Stimulated activated CD8-positive, alpha-beta memory T cell treated with anti-CD3 and anti-CD28 coated beads, Interleukin-7, amount 100 ng/mL, for 1 hour (primary cell): ENCODE measurements at places on chromosomes 2 and 18.

- DNase-seq, result no peak
Measured at GRCh38 chr2:58614219-58614618, 373.1 kb upstream of the FANCL start.

- no peak for DNase-seq
Measured at GRCh38 chr2:179021258-179021657, 28.7 kb downstream of the CCDC141 start.

DNA sequence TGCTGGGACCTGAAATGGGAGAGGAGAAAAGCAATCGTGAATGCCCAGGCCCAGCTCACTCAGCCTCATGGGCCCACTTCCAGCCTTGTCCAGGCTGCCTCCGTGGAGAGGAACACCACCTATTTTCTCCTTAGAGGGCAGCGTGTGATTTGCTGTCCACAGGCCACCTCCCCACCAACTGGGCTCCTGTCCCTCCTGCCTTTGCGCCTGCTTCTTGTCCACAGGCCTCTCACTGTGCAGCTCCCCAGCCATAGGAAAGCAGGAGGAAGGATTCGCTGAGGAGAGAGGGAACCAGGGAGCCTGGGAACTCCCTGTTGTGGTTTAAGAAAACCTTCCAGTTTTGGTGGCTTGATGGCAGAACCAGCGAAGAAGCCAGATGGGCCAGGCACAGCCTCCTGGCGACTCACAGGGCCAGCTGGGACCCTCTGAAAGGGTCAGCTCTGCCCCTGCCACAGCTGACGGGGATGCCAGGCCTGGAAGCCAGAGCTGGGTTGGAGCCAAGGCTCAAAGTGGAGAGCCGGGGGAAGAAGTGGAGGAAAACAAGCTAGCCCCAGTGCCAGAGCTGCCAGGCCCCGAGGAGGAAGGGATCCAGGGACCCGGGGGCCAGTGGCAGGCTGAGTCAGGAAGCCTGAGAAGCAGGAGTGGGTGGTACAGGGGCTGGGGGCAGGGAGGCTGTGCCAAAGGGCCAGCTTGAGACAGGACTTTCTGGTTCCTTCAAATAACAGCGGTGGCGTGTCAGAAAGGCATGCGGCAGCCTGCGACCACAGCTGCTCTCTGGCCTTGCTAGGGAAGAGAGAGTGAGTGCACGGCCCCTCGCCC lies 9.9 kb downstream of the TMBIM1 start:
- no peak for DNase-seq

DNA sequence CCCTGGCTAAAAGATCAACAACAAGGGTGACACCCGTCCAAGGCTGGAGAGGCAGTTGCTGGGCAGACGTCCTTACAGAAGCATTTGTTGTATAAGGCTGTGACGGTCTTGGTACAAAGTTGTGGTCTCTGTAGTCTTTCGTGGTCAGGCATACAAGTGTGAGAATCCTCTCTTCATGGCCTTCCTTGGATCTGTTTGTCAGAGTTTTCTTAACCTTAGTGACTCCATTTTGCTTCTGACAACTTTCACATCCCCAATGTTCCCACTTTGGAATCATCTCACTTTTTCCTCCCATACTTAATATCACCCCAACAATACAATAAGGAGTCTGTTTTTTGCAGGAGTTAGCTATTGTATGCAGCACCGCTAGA lies 72.7 kb upstream of the ZCCHC2 start:
- DNase-seq, result no peak

DNA sequence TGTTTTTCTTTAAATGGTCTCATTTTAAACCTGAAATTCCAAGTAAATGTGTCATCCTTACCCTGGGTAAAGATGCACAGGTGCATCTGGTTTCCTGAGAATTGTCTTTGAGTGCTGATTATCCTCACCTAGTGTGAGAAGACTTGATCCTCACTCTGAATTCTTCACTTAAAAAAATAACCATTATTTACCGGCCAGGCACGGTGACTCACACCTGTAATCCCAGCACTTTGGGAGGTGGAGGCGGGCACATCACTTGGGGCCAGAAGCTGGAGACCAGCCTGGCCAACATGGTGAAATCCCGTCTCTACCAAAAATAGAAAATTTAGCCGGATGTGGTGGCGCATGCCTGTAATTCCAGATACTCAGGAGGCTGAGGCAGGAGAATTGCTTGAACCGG lies 9.9 kb upstream of the WNT6 start:
- DNase-seq, result no peak

- DNase-seq, result no peak
Measured at GRCh38 chr2:215637651-215638050, 201.8 kb upstream of the FN1 start.

GRCh38 chr2:157105372-157105771 lies 152.1 kb upstream of the GALNT5 start:
- no peak for DNase-seq

GRCh38 chr2:181239201-181239799 lies 217.9 kb upstream of the ITGA4 start:
- DNase-seq, result no peak

DNA sequence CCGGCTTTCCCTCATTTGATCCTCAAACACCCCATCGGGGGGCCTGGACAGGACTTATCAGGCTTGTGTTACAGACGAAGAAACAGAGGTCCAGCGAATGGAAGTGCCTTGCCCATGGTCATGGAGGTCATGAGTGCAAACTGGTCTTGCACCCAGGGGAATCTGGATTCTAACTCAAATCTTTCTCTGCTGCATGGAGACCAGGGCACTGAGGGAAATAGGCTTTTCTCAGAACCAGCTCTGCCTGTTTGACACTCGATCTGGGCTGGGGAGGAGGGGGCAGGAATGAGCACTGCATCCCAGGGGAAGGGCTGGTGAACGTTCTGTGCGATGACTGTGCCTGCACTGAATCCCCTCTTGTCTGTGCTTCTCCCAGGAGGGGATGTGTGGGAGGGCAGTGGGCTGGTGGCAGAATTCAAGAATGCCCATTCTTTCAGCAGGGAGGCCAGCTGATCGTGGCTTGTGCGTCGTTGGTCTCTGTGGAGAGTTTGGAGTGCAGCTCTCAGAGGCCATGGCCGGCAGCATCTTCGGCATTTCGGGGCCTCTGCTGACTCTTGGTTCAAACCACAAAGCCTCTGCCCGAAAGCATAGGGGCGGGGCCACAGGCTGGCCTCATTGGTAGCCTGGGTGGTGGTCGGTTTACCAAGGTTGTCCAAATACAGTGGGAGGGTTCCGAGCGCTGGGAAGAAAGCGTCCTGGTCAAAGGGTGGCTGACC lies 171.6 kb downstream of the DDX1 start:
- no peak for DNase-seq

- DNase-seq, result no peak
Measured at GRCh38 chr18:33603454-33603853, 25.4 kb downstream of the ASXL3 start.

GRCh38 chr2:112818094-112818902 lies 18.3 kb downstream of the IL1B start:
- DNase-seq, result no peak

GRCh38 chr2:143633419-143633818 lies 504.2 kb downstream of the ARHGAP15 start:
- DNase-seq, result no peak

DNA sequence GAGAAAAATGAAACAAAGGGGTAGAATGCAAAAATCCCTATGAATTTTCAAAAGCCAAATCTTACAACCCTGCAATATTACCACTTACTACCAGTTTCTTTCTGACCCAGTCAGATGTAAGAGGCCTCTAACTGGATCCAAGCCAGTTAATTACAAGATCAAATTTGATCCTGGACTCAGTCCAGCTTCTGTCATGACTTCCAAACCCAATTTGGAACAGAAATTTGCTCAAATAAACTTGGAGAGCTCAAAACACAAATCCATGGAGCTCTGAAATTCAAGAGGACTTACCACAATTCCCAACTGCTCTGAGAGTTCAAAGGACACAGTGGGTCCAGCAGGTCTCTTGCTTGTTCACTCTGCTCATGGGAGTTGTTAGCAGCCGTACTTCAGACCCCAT lies 1271.7 kb upstream of the SLC39A10 start:
- no peak for DNase-seq

GRCh38 chr2:47009253-47009767 lies 93.7 kb upstream of the MCFD2 start:
- no peak for DNase-seq

GRCh38 chr2:2660789-2661355 lies 329.8 kb upstream of the MYT1L start:
- no peak for DNase-seq

DNA sequence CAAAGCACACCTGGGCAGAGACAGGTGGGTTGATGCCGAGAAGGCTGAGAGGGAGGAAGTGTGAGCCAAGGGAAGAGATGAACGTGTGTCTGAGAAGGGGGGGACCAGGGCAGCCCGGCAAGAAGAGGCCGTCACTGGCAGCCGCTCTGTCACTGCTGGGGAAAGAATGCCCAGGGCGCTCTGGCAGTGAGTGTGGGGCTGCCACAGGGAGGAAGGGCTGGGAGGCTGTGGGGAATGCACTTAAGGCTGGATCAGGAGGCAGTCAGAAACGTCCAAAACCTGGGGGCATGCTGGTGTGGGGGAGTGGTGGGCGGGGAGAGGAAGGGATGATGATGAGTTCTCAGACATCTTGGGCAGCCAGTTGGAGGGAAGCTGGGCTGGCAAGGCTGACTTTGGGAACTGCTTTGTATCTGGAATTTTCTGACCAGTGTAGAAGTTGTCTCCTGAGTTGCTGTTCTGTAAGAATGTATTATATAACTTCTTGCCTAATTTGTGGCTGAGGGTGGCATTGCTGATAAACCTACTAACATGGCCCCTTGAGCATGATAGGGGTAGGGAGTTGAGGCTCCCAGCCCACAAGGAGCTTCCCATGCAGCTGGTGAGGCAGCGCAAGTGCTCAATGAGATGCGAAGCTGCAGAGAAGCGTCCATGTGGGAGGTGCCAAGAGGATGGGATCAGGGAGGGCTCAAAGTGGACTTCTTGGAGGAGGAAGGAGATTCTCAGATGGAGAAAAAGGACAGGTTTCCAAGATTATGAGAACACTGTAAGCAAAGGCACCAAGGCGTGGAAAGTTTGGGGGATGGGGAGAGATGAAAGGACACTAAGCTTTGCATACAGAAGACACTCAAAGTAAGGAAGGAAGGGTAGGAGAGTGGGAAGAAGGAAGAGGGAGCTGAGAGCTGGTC lies 185.1 kb upstream of the HAAO start:
- DNase-seq, result no peak

DNA sequence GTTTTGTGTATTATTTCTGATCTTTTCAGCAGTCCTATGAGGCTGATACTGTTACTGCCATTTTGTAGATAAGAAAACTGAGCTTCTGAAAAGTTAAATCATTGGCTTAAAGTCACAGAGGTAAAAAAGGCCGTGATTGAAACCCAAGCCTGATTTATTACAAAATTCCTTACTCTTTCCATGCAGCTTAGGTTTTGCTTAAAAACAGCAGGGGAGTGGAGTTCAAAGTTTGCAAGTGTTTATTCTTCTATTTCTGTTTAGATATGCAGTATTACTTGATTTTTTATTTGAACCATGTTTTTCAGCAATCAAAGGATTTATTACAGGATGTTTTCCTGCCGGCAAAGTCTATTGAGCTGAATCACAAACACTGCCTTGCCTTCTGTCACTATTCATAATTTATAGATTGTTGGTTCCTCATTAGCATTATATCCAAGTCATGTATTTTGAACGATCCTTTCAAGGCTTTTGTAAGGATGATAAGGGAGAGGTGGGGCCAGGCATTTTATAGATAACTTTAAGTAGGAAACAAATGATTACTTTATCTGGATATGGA lies 31.9 kb upstream of the MSTN start:
- DNase-seq, result no peak

GRCh38 chr2:131093696-131094462 lies 619 bp upstream of the FAM168B start:
- DNase-seq, result no peak

GRCh38 chr2:109435901-109436598 lies 177.7 kb downstream of the SEPTIN10 start:
- no peak for DNase-seq

DNA sequence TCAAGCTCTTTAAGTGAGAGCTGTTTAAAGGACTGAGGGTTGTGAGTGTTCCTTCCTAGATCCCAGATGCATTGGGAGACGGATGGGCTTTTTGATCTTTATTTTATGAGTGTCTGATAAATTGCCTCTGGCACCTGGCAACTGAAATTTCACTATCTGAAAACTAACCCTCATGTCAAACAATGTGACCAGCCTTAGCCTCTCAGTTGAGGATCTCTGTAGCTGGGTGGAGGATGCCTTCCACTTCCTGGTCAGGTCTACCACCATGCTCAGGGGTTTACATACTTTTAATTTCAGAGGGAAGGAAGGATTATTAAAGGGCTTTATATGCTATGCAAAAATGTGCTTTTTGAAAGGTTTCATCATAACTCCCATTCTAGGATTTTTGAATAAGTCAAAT lies 70.5 kb upstream of the NT5C1B start:
- no peak for DNase-seq

DNA sequence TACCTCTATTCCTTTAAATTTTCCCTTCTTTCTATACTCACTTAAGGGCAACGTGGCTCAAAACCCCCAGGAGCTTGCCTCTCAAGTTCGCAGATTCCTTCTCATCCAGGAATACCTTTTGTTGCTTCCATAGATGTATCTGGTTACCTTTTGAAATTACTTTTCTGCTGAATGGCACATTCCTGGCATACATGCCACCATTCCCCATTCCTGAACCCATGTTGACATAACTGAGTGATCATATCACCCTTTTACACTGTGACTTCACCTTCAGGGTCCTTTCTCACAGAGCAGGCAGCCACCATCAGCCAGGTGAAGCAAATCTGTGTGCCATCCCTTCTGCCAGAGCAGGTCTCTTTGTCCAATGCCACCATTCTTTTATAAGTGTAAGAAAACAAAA lies 615.8 kb downstream of the ARHGAP15 start:
- DNase-seq, result no peak

GRCh38 chr2:22944143-22944542 lies 440.8 kb upstream of the KLHL29 start:
- no peak for DNase-seq

GRCh38 chr18:77320971-77321559 lies 71.4 kb downstream of the GALR1 start:
- no peak for DNase-seq

DNA sequence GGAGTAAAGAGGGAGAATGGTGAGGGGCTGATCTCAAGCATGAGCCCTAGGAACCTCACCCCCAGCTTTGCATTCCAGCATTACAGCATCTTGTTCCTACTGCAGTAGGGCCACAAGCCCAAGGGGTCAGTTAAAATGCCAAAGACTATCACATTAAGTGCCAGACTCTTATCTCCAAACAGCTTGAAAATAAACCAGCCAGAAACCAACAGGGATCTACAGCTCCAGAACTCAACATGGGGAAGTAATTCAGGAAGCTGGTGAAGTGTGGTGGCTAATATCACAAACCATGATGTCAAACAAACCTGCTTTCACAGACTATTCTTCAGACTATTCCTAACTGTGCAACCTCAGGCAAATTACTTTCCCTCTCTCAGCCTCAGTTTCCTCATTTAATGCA lies 278.3 kb downstream of the TNS1 start:
- DNase-seq, result no peak

DNA sequence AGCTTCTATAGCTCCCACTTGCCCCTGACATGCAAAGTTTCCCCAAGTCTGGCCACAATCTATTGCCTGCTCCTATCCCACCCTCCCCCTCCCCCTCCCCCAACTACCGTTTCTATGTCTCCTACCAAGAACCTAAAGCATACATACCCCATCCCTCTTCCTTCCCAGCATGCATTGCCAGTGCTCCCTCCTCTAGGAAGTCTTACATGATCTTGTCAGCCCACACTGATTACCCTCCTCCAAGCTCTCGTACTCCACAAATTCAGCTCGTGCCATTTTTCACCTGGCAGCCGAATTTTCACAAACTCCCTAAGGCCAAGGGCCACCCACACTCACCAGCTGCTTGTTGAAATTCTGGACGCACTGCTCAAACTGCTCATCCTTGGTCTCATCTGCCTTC lies 30.7 kb downstream of the BIN1 start:
- no peak for DNase-seq

GRCh38 chr2:95382192-95382591 lies 20.3 kb upstream of the FAHD2A start:
- no peak for DNase-seq
